RPMI8226 (cell line): ENCODE measurements at places on chromosomes 6 and 20.

DNA sequence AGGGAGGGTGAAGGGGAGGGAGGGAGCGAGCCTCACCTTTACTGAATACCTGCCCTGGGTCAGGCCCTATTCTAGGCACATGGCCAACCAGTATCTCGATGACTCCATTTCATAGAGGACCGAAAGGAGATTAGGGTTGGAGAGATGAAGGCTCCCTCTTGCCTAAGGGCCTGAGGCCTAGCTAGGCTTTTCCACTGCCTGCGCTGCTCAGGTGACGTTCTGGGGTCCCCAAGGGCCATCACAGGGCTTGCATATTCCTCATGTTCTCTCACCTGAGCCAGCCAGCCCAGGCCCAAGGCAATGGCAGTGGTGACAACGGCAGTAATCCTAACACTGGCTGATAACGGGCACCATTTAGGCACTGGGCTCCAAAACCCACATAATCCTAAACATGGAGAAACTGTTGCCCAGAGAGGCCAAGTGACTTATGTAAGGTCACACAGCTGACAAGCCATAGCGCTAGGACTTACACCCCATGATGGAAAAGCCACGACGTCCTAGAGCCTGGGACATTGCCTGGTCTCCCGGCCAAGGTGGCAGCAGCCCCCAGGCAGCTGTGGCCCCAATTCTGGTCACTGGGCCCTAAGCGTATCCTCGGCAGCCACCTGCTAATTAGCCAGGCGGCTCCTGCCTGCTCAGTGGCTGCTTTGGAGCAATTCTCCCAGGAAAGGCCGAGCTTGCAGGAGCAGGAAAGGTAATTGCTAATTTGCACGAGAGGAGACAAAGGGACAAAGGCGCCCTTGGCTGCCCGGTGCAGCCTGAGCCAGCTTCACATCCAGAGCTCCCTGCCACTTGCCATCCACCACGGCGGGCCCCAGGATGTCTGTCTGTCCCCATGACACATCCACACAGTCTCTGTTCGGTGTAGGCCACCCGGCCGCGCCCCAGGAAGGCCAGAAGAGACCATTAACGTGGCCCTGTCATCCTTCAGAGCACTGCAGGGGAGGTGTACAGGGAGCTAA, 21.5 kb downstream of the NOL4L start:
- DNase-seq: no peak

GRCh38 chr6:54758340-54758739, 88.2 kb upstream of the FAM83B start:
- DNase-seq: no peak

DNA sequence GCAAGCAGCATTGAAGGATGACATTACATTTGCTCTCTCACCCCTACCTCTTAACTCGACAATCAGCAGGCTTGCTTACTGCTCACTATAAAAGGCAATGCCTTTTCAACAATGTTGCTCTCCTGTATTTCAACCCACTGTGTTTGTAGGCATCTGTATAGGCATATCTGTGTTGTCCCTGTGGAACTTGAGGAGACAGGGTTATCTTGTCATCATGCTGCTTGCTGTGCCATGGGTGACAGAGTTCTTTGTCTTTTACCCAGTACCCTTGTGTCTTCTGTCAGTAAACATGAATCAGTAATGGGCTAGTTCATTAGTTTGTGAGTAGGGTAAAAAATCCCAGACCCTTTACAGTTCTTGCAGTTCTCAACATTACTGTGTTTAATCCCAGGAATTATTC, 25.2 kb downstream of the PHF3 start:
- no peak for DNase-seq

GRCh38 chr20:63311186-63311832, 18.3 kb downstream of the COL20A1 start:
- no peak for DNase-seq

- no peak for DNase-seq
Measured at GRCh38 chr20:55116598-55116997, 641.2 kb downstream of the DOK5 start.

DNA sequence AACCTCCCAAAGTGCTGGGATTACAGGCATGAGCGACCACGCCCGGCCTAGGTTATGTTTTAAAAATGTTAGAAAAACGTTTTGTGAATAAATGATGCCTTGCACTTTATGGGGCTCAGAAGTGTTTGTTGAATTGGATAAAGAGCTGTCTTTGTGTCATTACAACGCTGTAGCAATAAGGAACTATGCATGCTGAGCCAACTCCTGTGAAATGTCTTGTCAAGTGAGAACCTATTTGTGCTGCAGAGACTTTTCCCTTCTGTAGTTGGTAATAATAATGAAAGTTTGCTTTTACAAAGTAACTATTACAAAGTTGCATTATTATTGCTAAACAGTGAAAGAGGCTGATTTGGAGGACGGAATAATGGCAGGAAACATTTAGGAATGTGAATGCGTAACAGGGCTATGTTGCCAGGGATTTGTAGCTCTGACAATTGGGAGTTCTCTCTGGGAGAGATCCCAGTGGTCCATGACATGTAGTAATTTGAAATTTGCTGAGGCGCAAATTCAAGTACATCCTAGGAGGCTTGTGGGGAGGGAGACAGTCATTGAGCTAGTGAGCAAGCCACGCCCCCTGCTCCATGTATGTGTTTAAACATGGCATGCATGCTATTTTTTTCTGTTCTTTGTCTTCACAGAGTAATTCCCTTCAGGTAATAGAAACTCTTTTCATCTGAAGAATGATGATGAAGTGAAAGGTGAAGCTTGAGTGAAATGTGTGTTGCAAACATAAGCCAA, 16.8 kb upstream of the BICRAL start:
- DNase-seq: no peak

DNA sequence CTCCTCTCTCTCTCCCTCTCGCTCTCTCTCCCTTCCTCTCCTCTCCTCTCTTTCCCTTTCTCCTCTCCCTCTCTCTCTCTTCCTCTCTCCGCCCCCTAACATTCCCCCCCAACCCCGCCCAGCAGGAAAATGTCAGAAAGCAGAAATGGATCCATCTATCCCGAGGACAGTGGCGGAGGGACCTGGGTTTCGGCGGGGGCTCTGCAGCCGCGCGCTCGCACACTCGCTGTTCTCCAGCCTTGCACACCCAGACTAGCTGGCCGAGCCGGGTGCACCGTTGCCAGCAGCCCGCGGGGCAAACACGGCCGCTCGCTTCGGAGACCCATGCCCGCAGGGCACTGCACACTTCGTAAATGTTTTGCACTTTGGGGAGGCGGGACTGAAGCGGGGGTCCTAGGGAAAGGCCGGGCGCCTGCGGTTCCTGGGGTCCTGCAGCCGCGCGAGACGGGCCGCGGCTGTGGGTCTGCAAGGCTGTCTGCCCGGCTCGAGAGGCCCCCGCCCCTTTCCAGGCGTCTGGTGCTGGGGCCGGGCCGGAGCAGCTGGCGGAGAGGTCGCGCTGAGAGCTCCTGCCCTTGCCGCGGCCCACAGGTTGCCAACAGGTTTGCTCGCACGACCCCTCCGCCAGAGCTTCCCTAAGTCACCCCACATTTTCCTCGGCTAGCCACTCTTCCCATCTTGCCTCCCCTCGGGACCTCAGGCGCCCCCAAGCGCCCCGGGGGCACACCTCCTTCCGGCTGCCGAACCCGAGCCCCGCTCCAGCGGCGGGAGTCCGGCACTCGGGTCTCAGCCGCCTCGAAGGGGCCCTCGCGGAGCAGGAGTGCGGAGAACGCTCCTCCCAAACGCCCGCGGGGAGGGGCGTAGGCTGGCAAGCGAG, 818 bp upstream of the MDGA1 start:
- peak; percentile 57 for DNase-seq

DNA sequence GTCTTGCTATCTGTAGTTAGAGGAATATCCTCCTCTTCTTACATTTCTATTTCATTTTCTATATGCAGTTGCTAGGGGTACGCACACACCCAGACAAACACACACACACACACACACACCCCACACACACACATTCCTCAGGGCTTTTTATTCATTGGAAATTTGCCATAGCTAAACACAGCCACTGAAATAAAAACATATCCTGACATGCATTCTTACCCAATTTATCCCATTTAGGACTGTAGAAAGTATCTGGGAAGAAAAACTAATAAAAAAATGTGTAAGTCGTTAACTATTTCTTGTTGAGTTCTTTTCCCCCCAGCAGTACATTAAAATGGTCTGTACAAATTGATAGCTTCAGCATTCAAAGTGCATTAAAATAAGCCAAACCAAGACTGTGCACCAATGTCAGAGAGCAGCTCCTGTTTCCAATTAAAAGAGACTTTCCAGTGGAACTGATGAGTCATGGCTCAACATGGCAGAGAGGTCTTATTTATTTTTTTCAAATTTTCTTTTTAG, 357.9 kb upstream of the AGPAT4 start:
- no peak for DNase-seq

DNA sequence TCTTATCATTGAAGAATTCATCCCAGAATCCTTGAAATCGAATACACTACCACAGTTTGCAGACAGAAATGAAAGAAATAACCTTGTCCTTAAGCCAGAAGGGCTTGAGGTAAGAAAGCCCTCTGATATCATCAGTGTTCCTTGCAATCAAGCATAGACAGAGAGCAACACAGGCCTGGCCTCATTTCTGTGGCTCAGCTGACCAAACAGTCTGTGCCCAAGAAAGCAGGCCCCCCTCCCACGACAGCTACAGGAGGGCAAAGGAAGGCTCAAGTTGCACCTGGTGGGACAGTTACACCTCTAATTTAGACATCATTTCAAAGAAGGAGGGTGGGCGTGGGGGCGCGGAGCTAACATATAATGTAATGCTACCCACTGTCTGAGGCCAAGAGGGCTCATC, 21.6 kb downstream of the KIF16B start:
- no peak for DNase-seq

GRCh38 chr6:168885196-168885595, 368.4 kb downstream of the THBS2 start:
- DNase-seq: no peak

- no peak for DNase-seq
Measured at GRCh38 chr6:131101911-131102680, 33.2 kb upstream of the AKAP7 start.

GRCh38 chr6:136108361-136108945, 141.7 kb downstream of the MTFR2 start:
- DNase-seq: no peak

GRCh38 chr6:163661272-163661671, 246.8 kb downstream of the QKI start:
- DNase-seq: peak; percentile 8

- peak; percentile 83 for DNase-seq
Measured at GRCh38 chr20:60138256-60139220, 180.3 kb downstream of the CDH26 start.

DNA sequence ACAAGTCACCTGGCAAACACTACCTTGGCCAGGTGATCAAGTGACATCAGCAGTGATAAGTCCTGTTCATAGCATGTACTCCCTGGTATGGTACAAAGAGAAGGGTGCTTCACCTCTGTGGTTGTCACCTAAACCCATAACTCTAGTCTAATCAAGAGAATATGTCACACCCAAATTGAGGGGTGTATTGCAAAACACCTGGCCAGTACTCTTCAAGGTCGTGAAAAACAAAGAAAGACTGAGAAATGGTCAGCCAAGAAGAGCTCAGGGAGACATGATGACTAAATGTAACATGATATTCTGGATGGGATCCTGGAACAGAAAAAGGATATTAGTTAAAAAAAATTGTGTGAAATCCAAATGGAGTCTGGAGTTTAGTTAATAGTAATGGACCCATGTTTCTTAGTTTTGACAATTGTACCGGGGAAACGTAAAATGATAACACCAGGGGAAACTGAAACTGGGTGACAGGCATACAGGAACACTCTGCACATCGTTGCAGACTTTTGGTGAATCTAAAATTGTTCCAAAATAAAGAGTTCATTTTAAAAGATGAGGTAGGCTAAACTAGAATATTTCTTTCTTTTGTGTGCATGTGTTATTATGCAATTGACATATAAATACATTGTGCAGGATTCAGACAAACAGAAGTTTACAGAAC, 262.0 kb downstream of the CDC5L start:
- DNase-seq: no peak

- DNase-seq: no peak
Measured at GRCh38 chr20:62146019-62146755, 2.6 kb downstream of the SS18L1 start.

- no peak for DNase-seq
Measured at GRCh38 chr20:10718661-10719060, 44.9 kb upstream of the JAG1 start.

- no peak for DNase-seq
Measured at GRCh38 chr6:15313367-15313766, 67.5 kb downstream of the JARID2 start.

DNA sequence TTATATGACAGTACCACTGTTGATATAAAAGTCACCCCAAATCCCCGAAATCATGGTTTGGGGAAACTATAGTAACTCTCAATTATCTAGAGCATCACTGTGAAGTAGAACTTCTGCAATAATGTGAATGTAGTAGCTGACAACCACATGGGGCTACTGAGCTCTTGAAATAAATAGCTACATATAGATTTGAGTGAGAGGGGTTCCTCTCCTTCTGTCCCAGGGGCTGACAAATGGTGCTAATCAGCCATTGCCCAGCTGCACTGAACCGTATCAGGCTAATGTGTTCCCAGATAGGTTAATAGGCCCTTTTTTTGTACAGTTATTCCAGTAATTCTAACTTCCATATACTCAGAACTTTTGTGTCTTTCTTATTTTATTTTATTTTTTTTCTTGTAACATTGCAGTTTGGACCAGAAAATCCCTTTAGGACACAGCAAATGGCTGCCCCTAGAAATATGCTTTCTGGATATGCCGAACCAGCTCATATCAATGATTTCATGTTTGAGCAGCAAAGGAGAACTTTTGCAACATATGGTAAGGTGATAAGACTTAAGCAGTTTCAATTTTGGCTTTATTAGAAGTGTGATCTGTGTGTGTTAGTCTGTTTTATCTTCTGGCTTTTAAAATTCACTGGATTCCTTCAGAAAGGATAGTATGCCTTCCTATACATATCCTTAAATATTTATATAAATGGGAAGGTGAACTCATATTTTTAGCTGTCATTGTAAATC, 21.1 kb downstream of the CDC40 start:
- no peak for DNase-seq

GRCh38 chr20:60512443-60512842, 554.2 kb downstream of the CDH26 start:
- DNase-seq: no peak

- no peak for DNase-seq
Measured at GRCh38 chr6:5314191-5314865, 53.0 kb downstream of the FARS2 start.

GRCh38 chr20:10061641-10062040, 26.9 kb downstream of the ANKEF1 start:
- peak; percentile 17 for DNase-seq

- no peak for DNase-seq
Measured at GRCh38 chr6:42702200-42702599, 20.2 kb downstream of the PRPH2 start.

DNA sequence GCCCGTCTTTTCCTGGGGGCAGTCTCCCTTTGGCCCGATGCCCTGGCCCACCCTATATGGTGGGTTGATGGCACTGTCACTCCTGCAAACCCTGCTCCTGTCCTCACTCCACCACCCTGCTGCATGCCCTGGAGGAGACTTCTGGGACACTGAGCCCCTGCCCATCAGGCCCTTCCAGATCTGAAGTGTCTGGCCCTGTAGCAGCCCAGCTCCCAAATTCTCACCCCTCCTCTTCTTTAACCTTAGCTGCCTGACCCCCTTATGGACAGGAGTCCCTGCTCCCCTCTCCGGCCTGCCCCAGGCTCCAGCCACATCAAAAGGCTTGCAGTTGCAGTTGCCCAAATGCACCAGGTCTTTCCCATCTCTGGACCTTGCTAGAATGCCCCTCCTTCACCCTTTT, 20.8 kb upstream of the SLC32A1 start:
- no peak for DNase-seq
